ENCODE measurements at places on chromosomes 6 and 20. TPM values are rescaled to one million over a fixed set of nuclear protein-coding genes. Genes with fewer than 3 reads are reported as not detected.

DNA sequence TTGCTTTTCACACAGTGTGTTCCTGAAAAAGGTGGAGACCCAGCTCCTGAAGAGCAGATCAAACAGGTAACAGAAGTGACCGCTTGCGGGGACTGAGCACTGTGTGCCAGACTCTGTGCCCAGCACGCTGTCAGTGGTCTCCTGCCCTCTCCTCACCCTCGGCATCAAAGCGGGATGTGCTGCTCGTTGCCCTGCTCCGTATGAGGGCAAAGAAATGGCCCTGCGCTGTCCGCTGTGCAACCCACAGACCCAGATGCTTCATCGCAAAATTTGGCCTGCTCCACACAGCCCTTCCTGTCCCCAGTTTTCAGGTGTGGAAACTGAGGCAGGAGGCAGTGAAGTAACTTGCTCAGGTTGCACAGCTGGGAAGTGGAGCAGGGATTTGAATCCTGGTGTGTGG lies 13.7 kb downstream of the UQCC2 start:
- DNase-seq: no peak

GRCh38 chr20:63915471-63915870 lies 20.5 kb downstream of the DNAJC5 start:
- no peak for DNase-seq

- DNase-seq: no peak
Measured at GRCh38 chr20:8457978-8458377, 325.9 kb downstream of the PLCB1 start.

- no peak for DNase-seq
Measured at GRCh38 chr6:170085475-170086401, 205.1 kb downstream of the DLL1 start.

GRCh38 chr20:24431279-24432045 lies 38.0 kb upstream of the SYNDIG1 start:
- DNase-seq: peak; percentile 56

GRCh38 chr20:57425150-57426013 lies 34.2 kb downstream of the RBM38 start:
- DNase-seq: no peak

DNA sequence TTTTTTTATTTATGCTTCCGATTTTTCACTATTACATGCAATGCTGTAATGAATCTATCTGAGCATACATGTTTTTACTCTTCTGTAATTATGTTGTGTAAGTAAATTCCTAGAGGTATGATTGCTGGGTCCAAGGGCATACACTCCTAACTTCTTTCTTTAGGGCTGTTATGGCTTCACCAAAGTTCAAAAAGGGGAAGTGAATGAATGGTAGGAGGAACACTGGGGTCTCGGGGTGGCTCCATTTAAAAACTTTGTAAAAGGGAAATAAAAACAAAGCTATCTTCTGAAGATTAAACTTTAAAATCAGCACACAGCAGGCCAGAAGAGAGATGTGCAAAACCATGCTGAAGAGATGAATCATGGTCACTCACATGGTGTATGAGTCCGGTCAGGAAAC lies 289.1 kb upstream of the SUPT3H start:
- DNase-seq: no peak

- no peak for DNase-seq
Measured at GRCh38 chr20:43925801-43926200, 11.1 kb downstream of the TOX2 start.

DNA sequence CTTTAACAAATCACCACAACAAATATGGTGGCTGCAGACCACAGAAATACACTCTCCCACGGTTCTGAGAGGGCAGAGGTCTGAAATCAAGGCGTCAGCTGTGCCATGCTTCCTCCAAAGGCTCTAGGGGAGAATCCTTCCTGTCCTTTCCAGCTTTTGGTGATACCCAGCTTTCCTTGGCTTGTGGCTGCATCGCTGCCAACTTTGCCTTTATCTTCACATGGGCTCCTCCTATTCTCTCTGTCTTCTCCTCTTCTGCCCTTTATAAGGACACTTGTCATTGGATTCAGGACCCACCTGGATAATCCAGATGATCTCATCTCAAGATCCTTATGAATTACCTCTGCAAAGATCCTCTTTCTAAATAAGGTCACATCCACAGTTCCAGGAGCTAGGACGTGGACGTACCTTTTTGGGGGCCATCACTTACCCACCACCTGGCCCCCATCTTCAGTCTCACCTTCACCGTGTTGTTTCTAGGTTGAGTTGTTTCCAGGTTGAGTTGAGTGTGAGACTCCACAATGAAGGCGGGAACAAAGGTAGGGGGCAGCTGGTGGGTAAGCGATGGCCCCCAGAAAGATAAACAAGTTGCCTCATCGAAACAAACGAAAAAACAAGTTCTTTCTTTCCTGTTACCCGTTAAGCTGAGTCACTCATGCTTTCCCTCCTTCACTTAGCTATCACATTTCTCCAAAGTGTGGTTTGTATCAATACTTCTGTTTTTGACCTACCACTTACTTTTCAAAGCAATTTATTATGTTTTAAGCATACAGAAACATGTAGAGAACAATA lies 68.9 kb upstream of the SLC22A16 start:
- no peak for DNase-seq

GRCh38 chr6:37359039-37359438 lies 5.3 kb downstream of the RNF8 start:
- DNase-seq: no peak

- no peak for DNase-seq
Measured at GRCh38 chr6:41577356-41578216, 31.4 kb downstream of the FOXP4 start.

DNA sequence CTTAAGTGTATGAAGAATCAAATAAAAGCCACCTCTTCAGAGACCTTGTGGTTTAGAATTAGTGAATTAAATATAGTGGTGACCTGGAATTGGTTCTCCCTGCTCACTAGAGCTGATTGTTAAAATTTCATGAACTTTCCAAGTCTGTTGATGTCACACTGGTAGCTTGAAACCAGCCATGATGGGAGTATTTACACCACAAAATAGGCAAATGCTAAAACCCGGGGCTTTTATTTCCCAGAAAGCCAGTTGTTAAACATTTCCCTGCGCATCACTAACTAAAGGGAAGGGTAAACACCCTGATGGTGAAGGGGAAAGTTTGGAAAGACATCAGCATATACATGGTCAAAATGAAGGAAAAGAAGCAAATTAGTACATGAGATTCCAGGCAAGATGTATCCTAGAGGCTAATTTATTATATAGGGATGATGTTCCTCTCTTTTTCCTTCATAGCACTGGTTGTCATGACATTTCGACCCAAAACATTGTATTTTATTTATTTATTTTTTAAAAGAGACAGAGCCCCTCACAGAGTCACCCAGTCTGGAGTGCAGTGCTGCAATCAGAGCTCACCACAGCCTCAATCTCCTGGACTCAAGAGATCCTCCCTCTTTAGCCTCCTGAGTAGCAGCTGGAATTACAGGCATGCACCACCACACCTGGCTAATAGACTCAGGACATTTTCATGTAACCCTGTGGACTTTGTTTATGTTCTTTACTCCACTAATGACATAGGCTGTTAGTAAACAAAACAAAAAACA lies 123.2 kb downstream of the RIN2 start:
- no peak for DNase-seq

DNA sequence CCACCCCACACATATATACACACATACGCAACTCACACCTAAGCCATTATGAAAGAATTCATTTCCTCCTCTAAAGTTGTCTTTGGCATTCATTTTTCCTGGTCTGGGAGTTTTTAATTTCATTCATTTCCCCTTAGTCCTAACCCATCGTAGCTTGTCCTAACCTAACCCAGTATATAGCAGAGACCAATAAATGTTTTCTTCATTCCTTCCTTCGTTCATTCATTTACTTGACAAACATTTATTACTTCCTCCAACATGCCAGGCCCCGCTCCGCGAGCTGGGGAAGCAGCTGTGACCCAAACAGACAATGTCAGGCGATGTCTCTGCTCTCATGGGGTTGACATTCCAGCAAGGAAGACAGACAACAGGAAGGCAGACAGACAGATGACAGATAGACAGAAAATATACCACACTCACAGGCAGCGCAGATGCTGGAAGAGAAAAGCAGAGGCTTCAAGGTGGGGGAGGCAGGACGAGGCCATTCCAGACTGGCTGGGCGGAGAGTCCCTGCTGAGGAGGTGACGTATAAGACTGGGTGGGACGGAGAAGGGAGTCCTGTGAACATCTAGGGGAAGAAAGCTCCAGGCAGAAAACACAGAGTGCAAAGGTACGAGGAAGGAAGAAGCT lies 33.7 kb upstream of the SIRPA start:
- DNase-seq: no peak

GRCh38 chr6:6859722-6860121 lies 248.0 kb upstream of the RREB1 start:
- no peak for DNase-seq

DNA sequence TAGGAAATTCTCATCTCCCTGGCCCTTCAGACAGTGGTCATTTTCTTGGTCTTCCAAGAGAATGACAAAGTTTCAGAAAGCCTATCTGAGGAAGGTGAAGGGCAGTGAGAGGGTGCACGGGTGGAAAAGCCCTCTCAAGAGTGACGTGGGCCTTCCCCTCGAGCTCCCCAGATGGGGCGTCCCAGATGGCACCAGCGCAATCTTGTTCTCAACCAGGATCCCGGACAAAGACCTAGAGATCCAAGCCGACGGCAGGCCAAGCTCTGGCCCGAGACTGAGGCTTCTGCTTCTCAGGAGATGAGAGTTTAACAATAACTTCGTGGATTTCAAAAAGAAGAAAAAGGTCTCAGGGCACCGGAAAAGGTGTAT lies 797 bp upstream of the ZNF133 start:
- no peak for DNase-seq

- no peak for DNase-seq
Measured at GRCh38 chr20:6169251-6169650, 46.4 kb upstream of the FERMT1 start.

DNA sequence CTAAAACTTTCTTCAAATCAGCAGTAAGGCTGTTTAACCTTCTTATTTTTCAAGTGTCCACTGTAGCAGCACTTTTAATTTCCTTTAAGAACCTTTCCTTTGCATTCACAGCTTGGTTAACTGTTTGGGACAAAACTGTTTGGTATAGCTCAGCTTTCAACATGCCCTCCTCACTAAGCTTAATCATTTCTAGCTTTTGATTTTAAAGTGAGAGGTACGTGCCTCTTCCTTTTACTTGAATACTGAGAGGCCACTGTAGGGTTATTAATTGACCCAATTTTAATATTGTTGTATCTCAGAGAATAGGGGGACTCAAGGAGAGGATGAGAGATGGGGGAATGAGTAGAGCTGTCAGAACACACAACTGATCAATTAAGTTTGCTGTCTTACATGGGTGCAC lies 129.5 kb upstream of the MMS22L start:
- no peak for DNase-seq

DNA sequence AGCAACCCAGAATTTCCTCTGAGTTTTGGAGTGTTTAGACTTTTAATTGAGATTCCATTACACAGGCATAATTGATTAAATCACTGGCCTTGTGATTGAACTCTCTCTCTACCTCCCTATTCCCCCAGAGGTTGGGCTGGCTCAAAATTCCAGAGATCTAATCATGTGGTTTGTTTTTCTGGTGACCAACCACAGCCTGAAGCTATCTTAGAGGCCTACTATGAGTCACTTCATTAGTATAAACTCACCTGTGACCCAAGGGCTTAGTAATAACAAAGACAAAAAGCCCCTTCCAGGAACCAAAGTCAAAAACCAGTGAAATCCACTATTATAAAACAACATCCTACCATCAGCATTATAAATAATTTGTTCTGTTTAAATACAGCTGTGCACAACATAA lies 992.5 kb upstream of the CITED2 start:
- no peak for DNase-seq

DNA sequence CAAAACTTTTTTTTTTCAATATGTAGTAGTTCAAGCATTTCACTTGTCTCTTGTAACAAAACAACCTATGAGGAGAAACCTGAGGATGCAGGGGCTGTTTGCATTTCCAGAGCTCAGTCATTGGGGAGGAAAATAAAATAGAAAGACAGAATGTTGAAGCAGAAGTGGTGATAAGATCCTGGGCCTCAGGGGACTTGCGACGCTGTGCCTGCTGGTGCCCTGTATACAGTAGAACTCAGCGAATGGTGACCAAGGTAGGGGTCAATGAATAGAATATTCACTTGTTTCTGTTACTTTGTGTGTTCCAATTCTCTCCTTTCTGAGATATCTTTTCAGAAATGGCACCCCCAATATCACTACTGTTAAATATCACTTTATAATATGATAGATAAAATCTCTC lies 271.6 kb downstream of the FARS2 start:
- no peak for DNase-seq

- no peak for DNase-seq
Measured at GRCh38 chr6:37141281-37142049, 28.5 kb upstream of the PIM1 start.

GRCh38 chr6:168012431-168013249 lies 15.2 kb downstream of the KIF25 start:
- DNase-seq: peak; percentile 58

- no peak for DNase-seq
Measured at GRCh38 chr6:39369987-39370386, 47.5 kb upstream of the KCNK16 start.

- DNase-seq: no peak
Measured at GRCh38 chr6:168100011-168100802, 21.2 kb upstream of the FRMD1 start.

GRCh38 chr20:59665656-59666555 lies 61.6 kb downstream of the PHACTR3 start:
- no peak for DNase-seq

- no peak for DNase-seq
Measured at GRCh38 chr6:123415844-123416468, 220.8 kb downstream of the TRDN start.

Gene ZSCAN12
- total RNA-seq: 5.9 TPM

Gene MACROD2
- total RNA-seq: 12.5 TPM

Gene CDH22
- total RNA-seq: 1.7 TPM

Gene TRDN
- total RNA-seq: not detected

Gene PTK6
- 25.8 TPM for total RNA-seq

Gene CRIP3
- not detected for total RNA-seq

Gene IER3
- 40.5 TPM for total RNA-seq

Gene PPP1R3G
- total RNA-seq: 4.4 TPM

Gene ROS1
- not detected for total RNA-seq

Gene FAM83C
- total RNA-seq: 16.9 TPM

Gene SAMD3
- 7.6 TPM for total RNA-seq

Gene FNDC11
- total RNA-seq: not detected

All from vagina (tissue), 2 donors.